ENCODE measurements at places on chromosomes 2 and 18.

DNA sequence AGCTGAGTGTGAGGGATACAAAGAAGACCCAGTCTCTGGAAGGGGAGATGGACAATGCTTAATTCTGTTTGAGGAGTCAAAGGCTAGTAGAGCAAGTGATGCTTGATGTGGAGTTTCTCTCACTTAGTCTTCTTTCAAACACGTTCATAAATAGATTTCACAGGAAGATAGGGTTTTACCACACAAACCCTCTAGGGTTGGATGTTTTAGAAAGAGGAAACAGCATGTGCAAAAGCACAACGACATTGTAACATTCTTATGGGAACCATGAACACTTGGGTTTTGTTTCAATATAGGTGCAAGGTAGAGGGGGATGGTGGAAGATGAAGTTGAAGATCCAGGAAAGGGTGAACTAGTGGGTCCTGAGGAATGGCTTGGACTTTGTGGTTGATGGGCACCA, 10.8 kb upstream of the EFEMP1 start:
- no peak for DNase-seq

GRCh38 chr2:149924028-149924427, 336.5 kb upstream of the MMADHC start:
- no peak for DNase-seq

- no peak for DNase-seq
Measured at GRCh38 chr18:52348209-52348608, 8.2 kb downstream of the DCC start.

- no peak for DNase-seq
Measured at GRCh38 chr18:77177009-77177408, 44.4 kb upstream of the MBP start.
